ENCODE measurements at places on chromosomes 4 and X.

DNA sequence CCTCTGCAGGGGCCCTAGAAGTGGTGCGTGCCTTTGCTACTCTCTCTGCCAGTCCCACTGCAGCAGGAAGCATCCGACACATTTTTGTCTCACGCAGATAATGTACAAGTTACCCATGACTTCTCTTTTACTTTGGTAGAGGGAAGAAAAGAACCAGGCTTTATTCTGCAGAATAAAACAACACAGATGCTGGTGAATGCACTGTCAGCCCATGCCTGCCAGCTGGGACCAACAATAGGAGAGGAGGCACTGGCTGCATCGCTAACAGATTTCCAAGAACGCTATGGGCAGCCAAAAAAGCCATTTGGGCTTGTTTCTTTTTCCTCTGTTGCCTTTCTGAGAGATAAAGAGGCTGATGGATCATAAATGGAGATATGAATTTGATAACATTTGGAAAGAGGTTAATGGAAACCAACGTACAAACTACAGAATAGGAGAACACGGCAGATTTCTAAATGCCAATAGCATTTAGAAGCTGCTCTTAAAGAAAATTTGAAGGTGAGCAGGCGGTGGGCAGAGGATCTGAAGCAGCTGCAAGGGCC, 47.5 kb upstream of the IGFBP7 start:
- no peak for DNase-seq

GRCh38 chr4:166502660-166503059, 629.6 kb downstream of the TLL1 start:
- DNase-seq, result no peak

- peak; percentile 81 for DNase-seq
Measured at GRCh38 chr4:153249199-153250041, 45.2 kb downstream of the TRIM2 start.

DNA sequence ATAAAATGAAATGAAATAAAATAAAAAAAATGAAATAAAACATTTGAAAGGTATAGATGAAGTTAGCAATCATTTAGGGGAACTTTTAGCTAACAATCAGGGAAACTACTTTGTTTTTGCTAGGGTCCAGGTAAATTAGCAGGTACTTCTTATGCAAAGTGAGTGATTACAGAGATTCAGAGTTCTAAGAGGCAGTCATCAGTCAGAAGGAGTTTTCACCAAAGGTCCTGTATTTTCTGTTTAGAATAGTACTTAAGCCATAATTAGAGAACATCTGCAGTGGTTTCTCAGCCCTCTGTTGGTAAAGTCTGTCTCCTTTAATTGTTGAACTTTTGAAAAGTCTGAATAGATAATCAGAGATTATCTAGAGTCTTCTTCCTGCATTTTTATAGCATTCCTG, 50.6 kb downstream of the STIM2 start:
- no peak for DNase-seq

- peak; percentile 2 for DNase-seq
Measured at GRCh38 chrX:38891641-38892413, 90.6 kb downstream of the MID1IP1 start.

DNA sequence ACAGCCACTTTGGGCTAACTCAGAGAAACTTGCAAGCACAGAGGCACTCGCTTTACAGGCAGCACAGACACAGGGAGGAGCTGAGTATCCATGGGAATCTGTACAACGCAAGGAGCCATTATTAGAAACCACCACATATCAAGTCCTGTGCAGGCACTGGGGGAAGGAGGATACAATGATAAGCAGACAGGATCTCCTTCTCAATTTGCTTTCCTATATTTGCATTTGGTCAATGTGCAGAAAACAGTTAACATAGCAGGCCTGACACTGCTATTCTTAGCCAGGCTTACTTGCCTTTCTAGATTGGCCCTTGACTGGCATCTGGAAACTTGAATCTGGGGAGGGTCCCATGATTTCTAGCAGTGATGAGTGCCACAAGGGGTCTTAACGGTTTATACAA, 65.8 kb downstream of the TEC start:
- peak; percentile 95 for DNase-seq

DNA sequence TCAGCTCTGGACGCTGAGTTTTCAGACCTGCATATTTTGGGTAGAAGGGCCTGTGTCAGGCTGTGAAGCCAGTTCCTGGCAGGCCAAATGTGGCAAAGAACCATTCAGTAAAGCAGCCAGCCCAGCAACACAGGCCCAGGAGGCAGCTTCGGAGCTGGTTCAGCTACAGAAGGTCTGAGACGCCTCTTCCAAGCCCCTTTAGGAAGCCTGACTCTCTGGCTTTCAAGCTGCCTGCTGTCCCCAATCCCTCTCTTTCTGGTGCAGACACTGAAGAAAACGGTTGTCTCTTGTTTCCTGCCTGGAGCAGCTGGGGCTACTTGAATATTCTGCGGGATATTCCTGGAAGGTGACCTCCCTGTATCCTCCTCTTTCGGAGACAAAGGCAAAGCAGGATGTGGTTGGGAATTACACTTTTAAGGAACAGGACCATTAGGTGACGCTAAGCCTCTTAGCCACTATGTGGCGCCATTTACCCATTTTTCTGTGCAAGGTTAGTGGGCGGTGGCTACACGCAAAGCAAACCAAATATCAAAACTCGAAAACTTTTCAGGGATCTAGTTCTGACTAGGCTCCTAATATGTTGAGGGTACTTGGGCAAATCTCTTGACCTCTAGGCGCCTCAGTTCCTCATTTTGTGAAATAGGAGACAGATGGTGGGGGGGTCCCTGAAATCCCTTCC, 47.2 kb upstream of the LAS1L start:
- peak; percentile 86 for DNase-seq

GRCh38 chr4:82667761-82668480, 106.1 kb upstream of the TMEM150C start:
- no peak for DNase-seq

DNA sequence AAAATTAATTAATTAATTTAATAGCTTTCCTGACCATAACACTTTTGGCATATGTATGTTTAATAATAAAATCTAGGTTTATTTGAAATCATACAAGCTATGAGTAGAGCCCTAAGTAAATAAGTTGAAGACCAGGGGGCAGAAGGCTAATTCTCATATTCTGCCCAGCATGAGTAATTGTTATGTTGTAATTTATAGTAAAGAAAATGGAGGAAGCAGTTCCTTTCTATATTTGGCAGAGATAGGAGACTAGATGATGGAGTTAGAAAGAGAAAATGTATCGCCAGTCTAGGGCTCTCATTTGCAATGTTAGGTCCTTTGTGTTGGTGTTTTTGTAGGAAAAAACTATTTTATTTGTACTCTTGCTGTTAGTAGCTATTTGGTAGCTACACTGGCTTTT, 89.1 kb downstream of the FNIP2 start:
- no peak for DNase-seq

- no peak for DNase-seq
Measured at GRCh38 chrX:83077606-83078005, 430.5 kb upstream of the POU3F4 start.

DNA sequence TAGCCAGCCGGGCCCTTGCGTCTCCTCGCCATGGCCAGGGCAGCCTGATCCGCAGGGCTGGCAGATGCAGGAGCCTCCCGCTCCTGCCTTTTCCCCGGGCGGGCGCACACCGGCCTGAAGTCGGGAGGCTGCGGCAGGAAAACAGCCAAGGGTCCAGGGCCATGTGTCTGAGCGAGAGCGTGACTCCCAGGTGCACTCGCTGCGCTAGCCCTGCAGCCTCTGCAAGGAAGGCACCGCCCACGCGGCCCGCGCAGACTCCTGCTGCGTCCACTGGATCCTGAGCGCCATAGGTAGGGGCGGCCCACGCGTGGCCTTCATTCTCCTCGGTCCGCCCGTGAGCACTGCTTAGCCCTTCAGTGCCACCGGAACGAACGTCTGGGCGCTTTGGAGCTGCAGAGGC, 379.9 kb downstream of the TRAM1L1 start:
- DNase-seq, result no peak

- DNase-seq, result peak; percentile 49
Measured at GRCh38 chrX:148530464-148531077, 30.2 kb downstream of the AFF2 start.

DNA sequence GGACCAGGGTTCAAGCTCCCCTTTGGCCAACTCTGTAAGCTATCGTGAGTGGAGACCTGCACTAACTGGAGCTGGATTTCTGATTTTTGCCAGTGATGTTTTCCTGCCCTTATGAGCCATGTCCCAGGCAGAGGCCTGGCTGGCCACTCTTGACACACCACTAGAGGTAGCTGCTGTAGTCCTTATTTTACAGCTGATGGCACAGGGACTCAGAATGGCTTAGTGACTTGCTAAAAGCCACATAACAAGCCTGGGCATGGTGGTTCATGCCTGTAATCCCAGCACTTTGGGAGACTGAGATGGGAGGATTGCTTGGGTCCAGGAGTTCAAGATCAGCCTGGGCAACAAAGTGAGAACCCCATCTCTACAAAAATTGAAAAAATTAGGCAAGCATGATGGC, 33.4 kb downstream of the CYTL1 start:
- DNase-seq, result no peak

- no peak for DNase-seq
Measured at GRCh38 chr4:25013756-25014661, 16.7 kb downstream of the LGI2 start.

DNA sequence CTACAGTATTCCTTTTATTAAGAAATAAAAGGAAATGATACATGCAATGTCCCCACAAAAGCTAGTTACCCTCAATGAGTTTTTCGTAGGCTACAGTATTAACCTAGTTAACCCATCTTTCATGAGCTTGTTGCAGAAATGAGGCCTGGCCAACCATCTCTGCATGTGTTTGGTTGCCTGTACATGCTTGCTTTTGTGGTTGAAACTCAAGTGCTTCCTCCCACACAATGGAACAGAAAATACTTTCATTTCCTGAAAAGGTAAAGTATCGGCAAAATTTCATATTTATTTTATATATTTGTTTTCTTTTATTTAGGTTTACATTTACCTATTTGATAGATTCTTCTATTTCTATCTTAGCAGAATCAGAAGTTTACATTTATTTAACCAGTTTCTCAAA, 214.6 kb upstream of the FAM241A start:
- peak; percentile 27 for DNase-seq

DNA sequence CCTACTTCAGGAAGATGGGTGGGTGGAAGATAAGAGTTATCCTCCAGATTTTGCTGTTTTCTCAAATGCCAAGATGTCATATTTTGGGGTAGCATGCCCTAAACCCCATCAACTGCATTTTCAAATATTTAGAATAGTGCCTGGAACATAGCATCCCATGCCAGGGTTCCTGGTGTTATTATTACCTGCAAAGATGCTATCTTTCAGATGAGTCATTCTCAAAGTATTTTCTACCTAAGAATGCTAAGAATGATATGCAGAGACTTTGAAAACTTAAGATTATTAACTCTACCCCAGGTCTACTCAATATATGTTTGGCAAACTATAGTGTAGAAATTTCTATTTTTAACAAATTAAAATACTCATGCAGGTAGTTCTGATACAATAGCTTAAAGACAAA, 934.3 kb upstream of the SLIT2 start:
- DNase-seq, result no peak

GRCh38 chr4:154640999-154641398, 28.5 kb upstream of the FGG start:
- peak; percentile 78 for DNase-seq

- no peak for DNase-seq
Measured at GRCh38 chrX:100418556-100418955, 8.5 kb upstream of the PCDH19 start.

Data from OCI-M1 (cell line).